ENCODE measurements at places on chromosomes 16 and 17.

DNA sequence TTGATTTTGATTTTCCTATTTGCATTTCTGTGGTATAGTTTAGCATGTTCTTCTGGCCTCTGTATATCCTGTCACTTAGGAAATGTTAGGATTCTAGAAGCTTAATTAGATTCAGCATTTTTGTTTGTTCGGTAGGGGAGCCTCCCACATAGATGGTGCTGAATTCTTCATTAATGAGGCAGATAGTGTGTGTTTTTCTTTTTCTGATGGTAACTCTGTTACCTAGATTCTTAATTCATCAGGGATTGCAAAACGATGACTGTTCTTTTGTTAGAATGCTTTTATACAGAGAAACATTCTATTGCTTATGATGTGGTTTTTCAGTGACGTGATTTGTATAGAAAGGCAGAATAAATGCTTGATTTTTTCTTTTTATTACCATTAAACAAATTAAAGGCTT is 19.0 kb downstream of the BANP start:
- DNase-seq = no peak

DNA sequence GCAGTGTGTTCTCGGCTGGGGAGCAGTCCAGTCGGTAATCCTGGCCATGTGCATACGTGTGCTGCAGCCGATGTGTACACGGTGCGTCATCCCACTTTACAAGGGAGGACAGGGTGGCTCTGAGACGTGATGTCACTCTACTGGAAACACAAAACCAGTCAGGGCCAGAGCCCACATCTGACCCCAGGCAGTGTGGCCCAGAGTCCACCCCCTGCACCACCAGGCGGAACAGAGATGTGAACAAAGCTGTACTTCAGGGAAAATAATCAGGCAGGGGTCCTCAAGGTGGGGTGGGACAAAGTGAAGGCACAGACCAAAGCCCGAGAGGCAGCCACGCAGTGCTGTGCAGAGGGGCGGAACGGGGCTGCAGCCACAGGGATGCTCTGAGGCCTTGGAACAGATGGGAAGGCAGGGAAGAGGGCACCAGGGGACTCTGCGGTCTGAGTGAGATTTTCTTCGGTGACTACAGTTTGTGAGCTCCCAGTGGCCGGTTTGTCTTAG is 181.5 kb downstream of the ZNF423 start:
- DNase-seq = no peak

- no peak for DNase-seq
Observed at GRCh38 chr16:48444574-48444973, 59.4 kb upstream of the SIAH1 start.

GRCh38 chr16:64184156-64184555 is 937.7 kb downstream of the CDH11 start:
- DNase-seq = no peak

DNA sequence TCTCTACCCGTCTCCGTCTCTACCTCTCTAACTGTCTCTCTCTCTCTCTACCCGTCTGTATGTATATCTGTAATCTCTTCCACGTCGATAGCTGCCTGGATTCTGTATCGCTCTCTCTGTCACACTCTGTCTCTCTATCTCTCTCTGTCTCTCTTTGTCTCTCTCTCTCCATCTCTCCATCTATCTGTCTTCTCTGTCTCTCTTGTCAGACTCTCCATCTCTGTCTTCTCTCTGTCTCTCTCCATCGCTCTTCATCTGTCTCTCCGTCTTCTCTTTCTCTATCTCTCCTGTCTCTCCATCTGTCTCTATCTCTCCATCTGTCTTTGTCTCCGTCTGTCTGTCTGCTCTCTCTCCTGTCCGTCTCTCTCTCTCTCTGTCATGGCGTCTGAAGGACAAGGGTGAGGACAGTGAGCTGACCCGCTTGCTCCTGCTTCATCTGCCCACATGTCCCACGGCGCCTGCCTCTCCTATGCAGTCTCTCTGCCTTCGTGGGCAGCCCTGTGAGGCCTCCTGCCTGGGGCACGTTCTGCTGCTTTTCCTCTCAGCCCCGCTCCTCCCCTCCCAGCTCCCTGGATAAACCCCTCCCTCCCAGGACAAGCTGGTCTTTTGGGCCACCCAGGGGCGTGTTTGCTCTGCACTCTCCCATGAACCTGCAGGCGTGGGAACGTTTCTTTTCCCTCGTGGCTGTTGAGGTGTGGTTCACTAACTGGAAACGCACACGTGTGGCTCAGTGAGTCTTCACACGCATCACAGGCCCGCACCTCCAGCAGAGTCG is 18.9 kb downstream of the ACSF3 start:
- DNase-seq = no peak

DNA sequence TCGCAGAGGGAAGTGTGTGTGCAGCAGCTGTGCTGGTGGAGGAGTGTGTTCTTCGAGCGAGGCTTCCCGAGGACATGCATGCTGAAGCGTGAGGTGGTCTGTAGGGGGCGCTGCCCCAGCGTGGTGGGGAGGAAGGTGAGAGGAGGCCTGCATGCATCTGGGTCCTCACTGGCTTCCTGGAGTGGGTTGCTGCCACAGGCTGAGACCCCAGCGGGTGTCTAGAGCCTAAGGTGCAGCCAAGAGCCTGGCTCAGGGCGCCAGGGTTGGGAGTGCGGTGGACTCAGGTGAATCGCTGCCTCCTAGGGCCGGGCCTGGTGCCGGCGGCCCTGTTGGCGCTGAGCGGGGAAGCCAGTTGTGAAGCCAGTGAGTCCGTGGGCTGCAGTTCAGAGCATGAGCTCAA is 7.5 kb upstream of the HSD3B7 start:
- no peak for DNase-seq

DNA sequence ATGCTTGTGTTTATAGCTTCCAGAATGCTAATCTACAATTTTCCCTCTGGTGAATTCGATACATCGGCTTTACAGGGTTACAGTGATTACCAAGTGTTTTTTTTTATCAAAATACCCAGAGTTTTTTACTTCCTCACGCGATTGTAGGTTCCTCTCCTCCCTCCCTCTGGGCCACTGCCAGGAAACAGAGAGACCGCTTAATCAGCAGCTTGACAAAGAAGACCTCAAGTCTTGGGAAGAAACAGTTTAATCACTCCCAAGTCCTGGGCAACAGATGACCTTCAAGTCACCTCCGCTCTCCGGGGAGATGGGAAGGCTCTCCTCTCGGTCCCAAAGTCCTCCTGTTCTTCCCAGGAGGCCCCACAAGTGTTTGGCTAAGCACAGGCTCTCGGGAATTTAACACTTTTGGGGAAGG is 23.5 kb downstream of the SMTNL2 start:
- DNase-seq = no peak

- no peak for DNase-seq
Observed at GRCh38 chr17:39196808-39197291, 619 bp downstream of the CACNB1 start.

DNA sequence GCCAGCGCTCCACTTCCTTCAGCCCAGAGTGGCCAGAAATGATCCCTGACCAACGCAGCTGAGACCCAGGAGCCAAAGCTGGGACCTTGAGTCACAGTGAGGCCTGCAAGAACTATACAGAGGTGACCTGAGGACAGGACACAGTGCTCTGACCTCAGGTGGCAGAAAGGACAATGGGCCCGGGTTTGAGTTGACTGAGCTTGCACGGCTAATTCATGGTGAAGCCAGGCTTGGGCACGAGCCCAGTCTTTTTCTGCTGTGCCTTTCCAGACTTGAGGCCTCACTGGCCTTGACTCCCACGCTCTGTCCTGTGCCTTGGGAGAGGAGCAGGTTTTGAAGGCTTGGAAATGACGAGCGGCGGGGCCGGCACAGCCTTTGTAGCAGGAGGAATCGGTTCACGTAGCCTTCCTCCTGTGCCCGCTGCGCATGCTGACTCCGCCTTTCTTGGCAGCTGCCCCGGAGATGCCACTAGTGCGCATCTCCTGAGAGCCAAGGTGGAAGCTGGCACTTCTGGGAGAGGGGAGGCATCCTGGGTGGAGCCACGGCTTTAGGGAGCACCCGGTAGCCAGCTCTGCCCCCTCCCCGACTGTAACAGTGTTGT is 34.9 kb downstream of the NDEL1 start:
- DNase-seq = no peak

DNA sequence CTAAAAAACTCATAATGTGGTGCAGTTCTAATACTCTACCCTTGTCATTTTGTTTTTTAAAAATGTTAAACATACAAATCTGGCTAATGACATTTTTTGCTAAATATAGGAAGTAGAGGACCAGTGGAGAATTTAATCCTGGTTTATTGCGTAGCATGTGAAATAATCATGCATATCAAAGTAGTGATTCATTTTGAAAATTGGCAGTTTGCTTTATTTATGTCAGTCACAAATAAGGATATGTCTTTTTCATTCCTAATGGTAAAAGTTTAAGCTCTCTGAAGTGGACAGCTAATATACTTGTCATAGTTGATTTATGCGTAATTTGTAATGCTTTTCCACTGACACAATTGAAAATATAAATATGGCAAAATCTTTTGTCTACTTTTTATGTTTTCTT is 224.2 kb downstream of the BCAS3 start:
- DNase-seq = no peak

GRCh38 chr17:7382901-7383300 is 2.0 kb downstream of the TNK1 start:
- DNase-seq = no peak

DNA sequence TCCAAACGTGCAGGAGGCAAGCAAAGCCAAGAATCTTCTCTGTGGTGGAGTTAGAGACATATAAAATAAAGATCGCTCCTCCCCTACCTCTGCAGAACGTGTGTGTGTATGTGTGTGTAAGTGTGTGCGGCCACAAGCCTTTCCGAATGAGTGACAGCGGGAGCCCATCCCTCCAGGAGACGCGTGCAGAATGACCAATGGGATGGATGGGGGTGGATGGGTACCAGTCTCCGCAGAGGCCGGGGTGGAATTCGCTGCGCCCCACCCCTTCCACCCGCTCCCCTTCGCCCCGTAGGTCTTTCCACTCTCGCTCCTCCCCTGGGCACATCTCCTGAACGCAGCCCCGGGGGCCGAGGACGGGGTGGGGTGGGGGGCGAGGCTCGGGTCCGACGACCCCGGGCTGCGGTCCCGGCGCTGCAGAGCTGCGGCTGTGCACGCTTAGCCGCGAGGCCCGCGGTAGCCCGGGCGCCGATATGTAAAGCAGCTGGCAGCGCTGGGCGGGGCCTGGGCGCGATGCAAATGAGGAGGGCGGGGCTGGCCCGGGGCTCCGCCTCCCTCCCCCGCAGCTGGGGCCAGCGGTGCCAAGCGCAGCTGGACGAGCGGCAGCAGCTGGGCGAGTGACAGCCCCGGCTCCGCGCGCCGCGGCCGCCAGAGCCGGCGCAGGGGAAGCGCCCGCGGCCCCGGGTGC is at the start of gene PRKCB:
Gene PRKCB (plus strand): TSS at position 594 of the 688 bp plus-strand sequence.
- DNase-seq = peak; percentile 84

- DNase-seq = no peak
Observed at GRCh38 chr17:57442401-57442823, 186.1 kb downstream of the MSI2 start.

GRCh38 chr17:6551869-6552531 is 4.4 kb downstream of the PITPNM3 start:
- no peak for DNase-seq

GRCh38 chr17:44928950-44929720 is 13.8 kb upstream of the GFAP start:
- no peak for DNase-seq

DNA sequence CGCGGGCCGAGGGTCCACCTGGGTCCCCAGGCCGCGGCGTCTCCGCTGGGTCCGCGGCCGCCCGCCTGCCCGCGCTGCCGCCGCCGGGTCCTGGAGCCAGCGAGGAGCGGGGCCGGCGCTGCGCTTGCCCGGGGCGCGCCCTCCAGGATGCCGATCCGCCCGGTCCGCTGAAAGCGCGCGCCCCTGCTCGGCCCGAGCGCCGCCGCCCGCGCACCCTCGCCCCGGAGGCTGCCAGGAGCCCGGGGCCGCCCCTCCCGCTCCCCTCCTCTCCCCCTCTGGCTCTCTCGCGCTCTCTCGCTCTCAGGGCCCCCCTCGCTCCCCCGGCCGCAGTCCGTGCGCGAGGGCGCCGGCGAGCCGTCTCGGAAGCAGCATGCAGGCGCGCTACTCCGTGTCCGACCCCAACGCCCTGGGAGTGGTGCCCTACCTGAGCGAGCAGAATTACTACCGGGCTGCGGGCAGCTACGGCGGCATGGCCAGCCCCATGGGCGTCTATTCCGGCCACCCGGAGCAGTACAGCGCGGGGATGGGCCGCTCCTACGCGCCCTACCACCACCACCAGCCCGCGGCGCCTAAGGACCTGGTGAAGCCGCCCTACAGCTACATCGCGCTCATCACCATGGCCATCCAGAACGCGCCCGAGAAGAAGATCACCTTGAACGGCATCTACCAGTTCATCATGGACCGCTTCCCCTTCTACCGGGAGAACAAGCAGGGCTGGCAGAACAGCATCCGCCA is 504 bp downstream of the FOXC2 start:
- DNase-seq = no peak

DNA sequence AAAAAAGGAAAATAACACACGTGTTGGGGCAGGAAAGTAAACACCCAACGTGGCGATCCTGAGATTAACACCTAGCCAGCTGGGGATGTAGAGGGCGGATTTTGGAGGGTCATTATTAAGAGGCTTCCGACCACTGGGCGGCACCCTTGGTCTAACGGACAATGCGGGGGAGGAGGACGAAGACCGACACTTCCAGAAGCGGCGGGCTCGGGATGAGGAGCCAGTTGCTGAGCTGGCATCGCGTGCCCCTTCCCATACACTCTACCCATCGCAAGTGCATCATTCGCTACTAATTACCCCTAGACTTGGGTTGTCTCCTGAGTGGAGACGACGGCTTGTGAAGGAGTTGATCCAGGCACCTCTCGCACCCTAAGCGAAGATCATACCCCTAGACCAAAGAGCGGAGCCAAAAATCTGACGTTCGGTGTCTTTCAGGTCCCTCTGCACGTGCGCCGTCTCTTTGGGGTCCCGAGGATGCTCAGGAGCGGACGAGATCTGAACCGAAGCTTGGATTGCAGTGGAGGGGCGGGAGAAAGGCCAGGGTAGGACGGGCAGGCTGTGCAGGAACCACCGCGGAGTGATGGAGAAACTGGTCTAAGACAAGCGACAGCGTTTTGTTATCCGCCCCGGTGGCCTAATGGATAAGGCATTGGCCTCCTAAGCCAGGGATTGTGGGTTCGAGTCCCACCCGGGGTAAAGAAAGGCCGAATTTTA is 17.6 kb downstream of the ZNF213 start:
- peak; percentile 94 for DNase-seq

DNA sequence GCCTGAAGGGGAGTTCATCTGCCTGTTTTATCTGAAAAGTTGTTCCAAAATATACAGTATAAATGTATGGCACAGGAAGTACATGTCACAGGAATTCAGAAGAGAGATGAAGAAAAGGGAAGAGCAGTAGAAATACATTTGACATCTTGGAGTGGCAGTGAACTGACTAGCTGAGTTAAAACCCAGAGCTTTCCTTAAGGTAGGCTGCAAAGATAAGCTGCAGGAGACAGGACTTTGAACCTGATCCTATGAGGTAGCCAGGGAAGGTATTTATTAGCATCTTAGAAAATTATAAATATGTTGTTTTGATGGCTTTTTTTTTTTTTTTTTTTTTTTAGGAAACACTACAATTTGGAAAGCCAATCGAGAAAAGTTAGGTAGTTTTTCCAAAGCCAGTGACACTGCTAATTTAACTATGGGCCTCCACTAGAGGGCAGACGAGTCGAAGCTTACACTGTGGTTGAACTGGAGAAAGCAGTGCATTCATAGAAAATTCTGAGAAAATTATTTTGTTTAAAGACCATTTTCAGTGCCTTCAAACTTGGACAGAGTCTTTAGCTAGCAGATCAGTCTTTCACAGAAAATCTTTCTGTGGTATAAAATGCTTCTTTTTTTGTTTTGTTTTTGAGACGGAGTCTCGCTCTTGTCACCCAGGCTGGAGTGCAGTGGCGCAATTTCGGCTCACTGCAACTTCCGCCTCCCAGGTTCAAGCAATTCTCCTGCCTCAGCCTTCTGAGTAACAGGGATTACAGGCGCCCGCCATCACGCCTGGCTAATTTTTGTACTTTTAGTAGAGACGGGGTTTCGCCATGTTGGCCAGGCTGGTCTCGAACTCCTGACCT is 122.3 kb downstream of the SSH2 start:
- DNase-seq = peak; percentile 60
